ENCODE measurements at places on chromosomes 6 and 20. TPM values are rescaled to one million over a fixed set of nuclear protein-coding genes. Genes with fewer than 3 reads are reported as not detected.

- no peak for DNase-seq
- no peaks in the 10 kb centered on the region for H3K36me3 ChIP-seq
- no peaks in the 10 kb centered on the region for H3K27me3 ChIP-seq
- no peak overlapping the region for H3K4me3 ChIP-seq
- H3K4me1 ChIP-seq: peaks cover 69% of the 10 kb centered on the region
Measured at GRCh38 chr20:53655625-53656292, 62.1 kb upstream of the ZNF217 start.

GRCh38 chr6:128240024-128240428 is 280.4 kb downstream of the PTPRK start:
- H3K4me1 ChIP-seq: no peaks in the 10 kb centered on the region
- H3K27ac ChIP-seq: no peak overlapping the region
- no peak for DNase-seq

- no peaks in the 10 kb centered on the region for H3K4me1 ChIP-seq
- no peak overlapping the region for H3K27ac ChIP-seq
- no peaks in the 10 kb centered on the region for H3K36me3 ChIP-seq
- H3K27me3 ChIP-seq: no peaks in the 10 kb centered on the region
- DNase-seq: no peak
Measured at GRCh38 chr6:68279793-68280557, 355.1 kb upstream of the ADGRB3 start.

- no peak overlapping the region for H3K4me3 ChIP-seq
- no peak for DNase-seq
- no peak overlapping the region for H3K27ac ChIP-seq
- H3K36me3 ChIP-seq: no peaks in the 10 kb centered on the region
- no peaks in the 10 kb centered on the region for H3K4me1 ChIP-seq
Measured at GRCh38 chr6:73548458-73549446, 27.9 kb upstream of the EEF1A1 start.

Gene ANGPT4
- not detected for total RNA-seq

Gene CCDC170
- not detected for total RNA-seq
